ENCODE measurements at places on chromosomes 6 and 20.
A peak's percentile ranks its signal among the peaks of the same experiment; 100 is the strongest.

GRCh38 chr6:41780551-41781365, at the start of gene PRICKLE4:
Gene PRICKLE4, plus strand, starts transcription at chr6:41780782. Its CDS starts 2,692 bp downstream, at chr6:41783474.
- DNase-seq, result peak; percentile 58

GRCh38 chr6:132607544-132608233, 16.4 kb downstream of the TAAR2 start:
- no peak for DNase-seq

GRCh38 chr6:27334141-27334540, 22.1 kb upstream of the POM121L2 start:
- DNase-seq, result no peak

DNA sequence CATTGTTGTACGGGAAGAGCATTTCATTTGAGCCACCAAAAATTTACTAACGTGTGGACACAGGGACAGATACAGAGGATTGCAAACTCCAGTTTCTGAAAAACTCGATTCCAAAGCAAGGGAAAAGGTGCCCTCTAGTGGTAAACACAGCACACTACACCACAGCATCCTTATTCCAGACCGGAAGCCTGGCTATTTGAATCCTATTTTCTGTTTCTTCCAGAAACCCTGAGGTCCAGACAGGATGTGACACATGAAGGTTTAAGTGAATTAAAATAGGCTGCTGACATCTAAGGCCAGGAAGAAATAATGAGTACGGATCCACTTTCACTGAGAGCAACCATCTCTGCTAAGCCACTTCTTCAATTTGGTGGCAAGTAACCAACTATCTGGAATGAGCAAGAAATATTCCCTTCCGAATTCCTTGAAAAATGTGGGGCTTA, 31.8 kb upstream of the GMPR start:
- DNase-seq, result peak; percentile 74

DNA sequence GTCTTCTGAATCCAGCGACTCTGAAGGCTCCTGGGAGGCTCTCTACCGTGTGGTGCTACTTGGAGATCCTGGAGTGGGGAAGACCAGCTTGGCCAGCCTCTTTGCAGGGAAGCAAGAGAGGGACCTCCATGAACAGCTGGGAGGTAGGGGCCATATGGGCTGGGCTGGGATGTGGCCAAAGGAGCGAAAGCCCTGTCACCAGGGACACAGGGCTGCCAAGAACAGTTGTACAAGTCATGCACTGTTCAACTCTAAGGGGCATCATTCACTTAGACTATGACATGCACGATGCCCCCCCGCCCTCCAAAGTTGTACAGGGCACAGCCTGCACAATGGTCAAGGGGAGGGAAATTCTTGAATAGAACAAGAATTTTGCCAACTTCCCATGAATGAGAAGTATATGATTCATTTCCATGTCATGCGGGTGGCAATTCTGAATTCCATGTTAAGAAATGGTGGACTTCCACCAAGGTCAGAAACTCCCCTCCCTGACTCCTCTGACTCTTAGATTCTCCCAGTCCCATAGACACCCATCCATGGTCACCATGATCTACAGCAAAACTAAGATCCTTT, 1.6 kb downstream of the REM1 start:
- DNase-seq, result no peak

DNA sequence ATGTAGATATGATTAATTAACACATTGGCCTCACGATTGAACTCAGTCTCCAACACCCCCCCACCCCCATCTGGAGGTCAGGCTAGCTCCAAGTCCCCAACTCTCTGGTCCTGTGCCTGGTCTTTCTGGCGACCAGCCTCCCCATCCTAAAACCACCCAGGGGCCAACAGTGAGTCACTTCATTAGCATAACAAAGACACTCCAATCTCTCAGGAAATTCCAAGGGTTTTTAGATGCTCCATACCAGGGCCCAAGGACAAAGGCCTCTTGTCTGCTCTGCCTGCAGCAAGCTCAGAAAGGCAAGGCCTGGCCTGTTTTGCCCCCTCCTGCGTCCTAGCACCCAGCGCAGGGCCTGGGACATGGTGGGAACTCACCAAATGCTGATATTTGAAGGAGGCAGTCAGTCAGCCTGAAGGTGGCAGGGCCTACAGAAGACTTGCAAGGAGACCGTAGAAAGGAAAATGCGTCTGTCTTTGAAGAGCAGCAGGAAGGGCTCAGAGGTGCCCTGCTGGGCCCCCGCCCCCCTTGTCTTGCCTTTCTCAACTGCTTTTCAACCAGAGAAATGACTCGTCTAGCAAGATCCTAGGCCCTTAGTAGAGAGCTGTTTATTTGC, 184.7 kb downstream of the CDH4 start:
- DNase-seq, result no peak

GRCh38 chr20:52993076-52993475, 20.9 kb downstream of the TSHZ2 start:
- DNase-seq, result no peak

DNA sequence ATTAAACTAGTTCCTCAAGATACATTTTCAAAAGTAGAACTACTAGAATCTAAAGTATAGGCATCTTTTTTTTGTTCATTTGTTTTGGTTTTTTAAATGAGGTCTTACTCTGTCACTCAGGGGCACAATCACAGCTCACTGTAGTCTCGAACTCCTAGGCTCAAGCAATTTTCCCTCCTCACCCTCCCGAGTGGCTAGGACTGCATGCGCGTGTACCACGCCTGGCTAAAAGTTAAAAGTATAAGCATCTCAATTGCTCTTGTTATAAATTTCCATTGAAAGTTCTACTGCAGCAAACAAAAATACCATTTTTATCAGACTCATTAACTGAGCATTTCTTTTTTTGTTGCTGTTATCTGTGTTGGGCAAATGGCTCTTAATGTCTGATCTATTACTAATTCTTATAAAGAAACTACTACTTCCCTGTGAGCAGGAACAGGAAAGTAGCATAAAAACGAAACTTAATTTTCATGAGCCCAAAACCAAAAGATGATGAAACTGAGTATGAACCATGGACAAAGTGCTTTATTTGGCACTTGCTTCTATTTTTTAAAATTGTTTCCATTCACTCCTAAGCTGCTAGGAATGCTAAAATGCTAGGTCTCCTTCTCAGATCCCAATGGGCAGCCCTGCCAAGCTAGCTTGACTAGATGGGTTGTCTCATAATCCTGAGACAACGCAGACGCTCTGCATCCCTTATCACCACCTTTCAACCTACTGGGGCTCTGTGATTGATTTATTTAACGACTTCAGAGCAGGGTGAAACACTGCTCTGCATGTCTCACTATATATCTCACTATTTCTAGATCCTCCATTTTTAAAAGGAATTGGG, 36.9 kb downstream of the TRPC4AP start:
- no peak for DNase-seq

DNA sequence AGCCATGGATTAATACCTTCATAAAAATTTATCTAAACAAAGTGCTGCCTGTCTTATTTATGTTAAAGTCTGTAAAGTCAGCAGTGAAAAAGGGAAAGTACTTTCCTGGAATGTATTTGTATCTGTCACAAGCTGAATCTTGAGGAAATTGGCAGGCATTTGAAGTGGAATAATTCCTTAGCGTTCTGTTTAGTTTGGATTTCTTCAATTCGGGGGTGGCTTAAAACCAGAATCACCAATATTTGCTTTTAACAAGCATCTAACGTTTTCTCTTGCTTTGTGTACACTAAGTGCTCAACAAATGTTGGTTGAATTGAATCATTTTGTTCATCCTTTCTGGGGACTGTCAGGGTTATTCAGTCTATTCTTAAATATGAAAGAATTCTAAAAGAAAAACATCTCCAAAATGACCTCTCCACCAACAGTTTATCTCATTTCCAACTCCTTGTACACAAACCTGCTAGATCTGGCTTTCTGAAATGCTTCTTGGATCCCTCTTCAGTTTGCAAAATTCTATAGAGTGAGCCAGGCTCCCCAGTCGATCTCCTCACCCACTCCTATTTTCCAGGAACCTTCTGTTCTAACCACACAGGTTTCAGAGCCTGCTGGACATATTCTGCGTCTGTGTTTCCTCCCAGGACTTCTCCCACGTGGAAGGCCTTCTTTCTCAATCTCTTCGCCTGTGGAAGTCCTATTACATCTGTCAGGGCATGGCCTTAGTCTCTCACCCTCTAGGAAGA, 2.0 kb upstream of the NPEPL1 start:
- DNase-seq, result no peak

DNA sequence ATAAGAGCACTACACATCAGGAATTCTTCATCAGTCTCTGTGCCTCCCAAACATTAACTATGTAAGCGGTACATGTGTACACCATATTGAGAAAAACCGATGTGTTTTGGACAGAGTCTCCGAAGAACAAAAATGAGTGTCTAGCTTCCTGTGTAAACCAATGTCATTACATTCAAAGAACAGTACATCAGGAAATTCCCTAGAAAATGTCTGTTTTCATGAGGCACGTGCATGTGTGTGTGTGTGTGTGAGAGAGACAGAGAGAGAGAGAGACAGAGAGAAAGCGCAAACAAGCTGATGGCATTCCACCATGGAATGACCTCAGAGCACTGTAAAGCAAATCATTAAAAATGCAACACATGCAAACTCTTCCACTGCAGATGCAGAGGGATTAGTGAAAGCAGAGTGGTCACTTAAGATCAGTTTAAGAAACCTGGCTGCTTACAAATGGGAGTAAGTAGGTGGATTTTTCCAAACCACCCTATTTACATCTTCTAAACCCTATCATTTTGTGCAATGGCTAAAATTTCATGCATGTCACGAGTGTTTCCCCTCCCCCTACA, 133.9 kb downstream of the HIVEP2 start:
- DNase-seq, result no peak

All from frontal cortex (tissue), 4 donors.